ENCODE measurements at places on chromosomes 13 and 19.

DNA sequence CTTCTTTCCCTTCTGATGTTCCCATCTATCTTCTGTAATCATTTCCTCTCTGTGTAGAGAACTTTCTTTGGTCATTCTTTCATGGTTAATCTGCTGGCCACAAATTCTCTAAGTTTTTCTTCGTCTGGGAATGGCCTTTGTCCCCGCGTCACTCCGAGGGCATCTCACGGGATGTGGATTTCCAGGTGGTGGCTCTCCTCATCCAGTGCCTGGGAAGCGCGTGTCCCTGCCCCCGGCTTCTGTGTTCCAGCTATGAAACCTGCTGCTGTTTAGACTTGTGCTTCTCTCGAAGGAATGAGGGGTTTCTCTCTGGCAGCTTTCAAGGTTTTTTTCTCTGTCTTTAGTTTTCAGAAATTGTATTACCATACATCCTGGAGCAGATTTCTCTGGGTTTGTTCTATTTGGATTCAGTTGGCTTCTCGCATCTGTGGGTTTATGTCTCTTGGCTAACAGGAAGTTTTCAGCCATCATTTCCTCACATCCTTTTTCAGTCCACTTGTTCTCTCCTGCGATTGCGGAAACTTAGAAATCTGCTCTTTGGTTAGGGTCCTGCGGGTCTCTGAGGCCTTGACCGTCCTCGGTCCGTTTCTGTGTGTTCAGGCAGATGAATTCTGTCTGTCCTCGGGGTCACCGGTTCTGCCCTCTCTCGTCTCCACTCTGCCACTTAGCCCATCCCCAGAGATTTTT, 36.9 kb upstream of the DCUN1D2 start:
- DNase-seq, result no peak

DNA sequence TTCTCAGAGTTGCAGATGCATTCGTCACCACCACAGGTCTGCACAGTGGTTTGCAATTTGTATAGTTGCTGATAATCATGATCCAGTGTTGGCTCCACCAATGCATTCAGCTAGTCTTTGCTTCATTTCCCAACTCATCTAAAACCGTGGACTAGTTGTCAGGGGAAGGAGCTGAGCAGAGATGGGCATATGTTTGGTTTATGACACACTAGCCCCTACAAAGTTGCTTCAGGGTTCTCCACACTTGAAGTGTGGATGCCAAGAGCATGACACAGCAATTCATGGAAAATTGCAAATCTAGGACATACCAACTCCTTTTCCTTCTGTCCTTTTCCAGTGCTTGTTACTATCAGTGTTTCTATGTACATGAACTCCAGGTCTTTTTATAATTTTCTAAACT, 168.0 kb downstream of the TNFSF13B start:
- DNase-seq, result no peak

DNA sequence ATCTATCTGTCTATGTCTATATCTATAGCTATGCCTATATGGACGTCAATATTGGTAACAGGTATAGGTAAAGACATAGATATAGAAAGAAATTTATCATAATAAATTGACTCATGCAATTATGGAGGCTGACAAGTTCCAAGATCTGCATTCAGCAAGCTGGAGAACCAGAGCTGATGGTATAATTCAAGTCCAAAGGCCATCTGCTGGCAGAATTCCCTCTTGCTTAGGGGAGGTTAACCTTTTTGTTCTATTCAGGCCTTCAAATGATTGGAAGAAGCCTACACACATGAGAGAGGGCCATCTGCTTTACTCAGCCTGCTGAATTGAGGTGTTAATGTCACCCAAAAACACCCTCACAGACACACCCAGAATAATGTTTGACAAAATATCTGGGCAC, 10.8 kb downstream of the RASL11A start:
- DNase-seq, result no peak

DNA sequence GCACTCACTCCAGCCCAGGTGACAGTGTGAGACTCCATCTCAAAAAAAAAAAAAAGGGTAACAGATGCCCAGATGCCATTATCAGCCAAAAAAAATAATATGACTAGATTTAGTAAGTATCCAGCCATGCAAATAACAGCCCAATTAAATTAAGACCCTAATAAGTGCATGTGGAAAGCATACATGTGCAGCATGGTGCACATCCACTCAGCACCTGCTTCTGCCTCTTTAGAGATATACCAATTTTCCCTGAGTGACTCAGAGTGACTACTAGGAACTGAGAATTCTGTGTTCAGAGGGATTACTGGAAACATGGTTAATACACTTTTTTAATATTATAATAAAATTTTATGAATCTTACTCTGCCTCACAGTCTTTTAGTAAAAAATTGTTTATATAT, 29.8 kb upstream of the ZNF675 start:
- no peak for DNase-seq

DNA sequence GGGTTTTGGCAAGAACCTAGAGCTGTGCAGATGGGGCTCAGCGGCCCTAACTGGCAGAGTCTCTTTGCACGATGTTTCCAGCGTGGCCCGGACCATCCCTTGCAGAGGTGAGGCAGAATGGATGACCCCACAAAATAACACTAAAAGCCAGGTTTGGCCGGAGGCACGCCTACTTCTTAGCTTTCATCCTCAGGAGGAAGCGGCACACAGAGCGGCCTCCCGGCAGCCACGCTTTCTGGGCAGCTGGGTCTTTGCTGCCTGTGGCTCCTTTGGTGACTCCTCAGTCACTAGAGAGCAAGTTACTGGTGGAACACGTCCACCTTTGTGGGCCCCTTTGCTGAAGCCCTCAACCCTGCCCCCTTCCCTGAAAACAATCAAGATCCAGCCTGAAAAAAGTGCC, 25.2 kb downstream of the TEX29 start:
- no peak for DNase-seq

DNA sequence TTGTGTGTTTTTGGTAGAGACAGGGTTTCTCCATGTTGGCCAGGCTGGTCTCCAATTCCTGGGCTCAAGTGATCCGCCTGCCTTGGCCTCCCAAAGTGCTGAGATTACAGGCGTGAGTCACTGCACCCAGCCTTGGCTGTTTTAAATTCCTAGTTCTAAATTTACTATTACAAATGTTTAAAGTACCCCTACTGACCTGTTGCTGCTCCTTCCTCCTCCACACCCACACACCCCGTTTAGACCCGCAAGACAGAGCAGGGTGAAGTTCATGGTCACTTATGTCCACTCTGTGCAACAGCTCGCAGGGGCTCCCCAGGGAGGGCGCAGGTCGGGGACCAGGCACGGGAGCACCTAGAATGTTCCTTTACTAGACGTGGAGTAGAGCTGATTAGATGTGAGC, 28.7 kb downstream of the TMEM161A start:
- DNase-seq, result no peak

GRCh38 chr19:44819246-44819832, 10.4 kb downstream of the BCAM start:
- DNase-seq, result no peak

- no peak for DNase-seq
These were observed 89.5 kb downstream of the EFNB2 start for GRCh38 chr13:106445996-106446395.

- DNase-seq, result no peak
These were observed 2.9 kb downstream of the ABCC4 start for GRCh38 chr13:95298169-95298965.

GRCh38 chr19:8143041-8143440, 6.4 kb downstream of the FBN3 start:
- DNase-seq, result no peak

DNA sequence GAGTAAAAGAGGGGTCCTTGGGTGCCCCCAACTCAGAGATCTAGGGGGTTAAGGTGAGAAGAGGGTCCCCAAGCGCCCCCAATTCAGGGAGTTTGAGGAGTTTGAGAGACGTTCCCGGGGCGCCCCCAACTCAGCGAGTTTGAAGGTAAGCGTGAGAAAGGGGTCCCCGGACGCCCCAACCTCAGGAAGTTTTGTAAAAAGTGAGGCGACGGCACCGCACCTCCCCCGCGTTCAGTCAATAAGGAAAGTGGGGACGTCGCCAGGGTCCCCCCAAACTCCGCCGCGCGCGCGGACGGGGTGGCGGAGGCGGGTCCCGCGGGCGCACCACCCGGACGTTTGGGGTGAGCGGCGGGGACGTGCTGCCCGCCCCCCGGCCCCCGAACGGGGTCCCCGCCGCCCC, 353 bp downstream of the RFX2 start:
- no peak for DNase-seq

DNA sequence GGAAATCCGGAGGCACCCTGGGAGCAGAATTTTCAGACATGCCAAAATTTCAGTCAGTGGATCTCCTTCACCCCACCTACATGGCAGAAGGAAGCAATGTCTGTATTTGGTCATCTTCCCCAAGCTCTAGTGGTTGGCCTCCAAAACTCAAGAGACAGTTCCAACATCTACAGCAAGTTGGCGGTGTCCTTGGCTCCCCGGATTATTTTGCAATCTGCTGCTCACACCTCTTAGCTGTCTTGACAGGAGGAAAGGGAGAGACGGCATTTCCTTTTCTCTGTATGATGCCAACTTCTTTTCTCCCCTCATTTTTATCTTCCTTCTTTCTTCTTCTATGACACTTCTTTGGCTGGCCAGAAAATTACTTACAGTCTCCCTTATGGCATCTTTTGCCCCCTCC, 159.9 kb downstream of the SUCLA2 start:
- DNase-seq, result no peak

- no peak for DNase-seq
These were observed 35.7 kb downstream of the TFDP1 start for GRCh38 chr13:113620036-113620796.

DNA sequence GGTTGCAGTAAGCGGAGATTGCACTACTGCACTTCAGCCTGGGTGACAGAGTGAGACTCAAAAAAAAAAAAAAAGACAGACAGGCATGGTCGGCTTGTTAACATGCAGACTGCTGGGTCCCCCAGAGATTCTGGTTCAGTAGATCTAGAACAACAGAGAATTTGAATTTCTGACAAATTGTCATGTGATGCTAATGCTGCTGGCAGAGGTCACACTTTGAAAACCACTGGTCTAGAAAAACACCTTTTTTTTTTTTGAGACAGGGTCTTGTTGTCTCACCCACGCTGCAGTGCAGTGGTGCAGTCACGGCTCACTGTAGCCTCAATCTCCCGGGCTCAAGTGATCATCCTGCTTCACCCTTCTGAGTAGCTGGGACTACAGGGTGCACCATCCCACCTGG, 7.7 kb upstream of the LRFN3 start:
- no peak for DNase-seq

- DNase-seq, result no peak
These were observed 98.3 kb downstream of the ELF1 start for GRCh38 chr13:40920826-40921225.

DNA sequence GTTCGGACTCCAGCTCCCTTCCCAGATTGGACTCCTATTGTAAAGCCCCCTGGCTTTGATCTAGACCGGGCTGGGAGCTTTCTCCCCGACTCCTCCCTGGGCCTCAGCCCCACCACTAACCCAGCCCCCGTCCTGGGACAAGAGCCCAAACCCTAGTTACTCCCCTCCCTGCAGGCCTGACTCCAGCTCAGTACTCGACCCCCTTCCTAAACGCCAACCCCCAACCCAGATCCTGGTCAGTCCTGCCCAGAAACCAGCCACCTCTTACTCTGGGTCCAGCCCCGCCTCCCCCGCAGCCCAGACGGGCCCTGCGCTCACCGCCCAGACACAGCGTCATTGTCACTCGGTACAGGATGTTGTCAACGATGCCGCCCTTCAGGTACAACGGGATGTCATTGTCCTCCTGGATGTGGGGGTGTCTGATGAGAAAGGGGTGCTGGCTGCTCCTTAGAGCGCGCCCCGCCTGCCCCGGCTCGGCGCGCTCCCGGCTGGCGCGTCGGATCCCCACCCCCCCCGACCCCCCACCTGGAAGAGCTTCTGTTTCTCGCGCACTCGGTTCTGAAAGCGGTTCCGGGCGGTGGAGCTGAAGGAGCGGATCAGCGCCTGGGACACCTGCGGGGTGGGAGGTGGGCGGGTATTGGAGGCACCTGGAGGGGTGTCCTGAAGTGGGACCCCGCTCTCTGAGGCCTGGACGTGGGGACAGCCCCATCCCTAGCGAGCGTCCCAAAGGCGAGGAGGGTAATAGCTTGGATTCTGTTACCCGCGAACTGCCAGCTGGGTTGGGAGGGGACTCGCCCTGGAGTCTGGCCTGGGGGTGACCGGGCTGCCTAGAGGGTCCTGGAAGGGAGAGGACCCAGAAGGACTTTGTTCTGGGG, 866 bp downstream of the COX7A1 start:
- DNase-seq, result no peak

GRCh38 chr19:51083181-51083580, 494 bp upstream of the KLK14 start:
- DNase-seq, result no peak

DNA sequence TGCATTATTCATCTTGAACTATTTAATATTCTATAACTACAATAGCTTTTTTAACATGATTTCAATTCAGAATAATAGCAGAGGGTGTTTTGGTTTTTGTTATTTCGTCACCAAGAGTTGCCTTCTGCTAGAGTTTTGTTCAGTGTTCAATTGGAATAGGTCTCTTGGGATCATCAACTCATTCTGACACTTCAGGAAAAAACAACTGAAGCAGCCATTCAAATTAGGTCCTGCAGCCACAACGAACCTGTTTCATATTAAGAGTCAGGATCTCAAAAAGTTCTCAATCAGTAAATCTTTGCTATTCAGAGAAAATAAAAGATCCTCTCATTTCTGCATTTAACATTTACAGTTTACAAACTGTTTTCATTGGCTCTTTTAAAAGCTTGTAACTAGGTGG, 2.4 kb upstream of the CHAMP1 start:
- no peak for DNase-seq

- DNase-seq, result no peak
These were observed 53.5 kb downstream of the PTPRS start for GRCh38 chr19:5287066-5287465.

- DNase-seq, result peak; percentile 24
These were observed 13.9 kb upstream of the CACNG6 start for GRCh38 chr19:53977429-53977990.

- no peak for DNase-seq
These were observed 20.8 kb upstream of the EPHX3 start for GRCh38 chr19:15253061-15253460.

GRCh38 chr13:111184458-111185401, 69.6 kb downstream of the ARHGEF7 start:
- no peak for DNase-seq

GRCh38 chr19:6739390-6739882, at the start of gene TRIP10:
Gene TRIP10 (plus strand): TSS chr19:6739680. CDS start chr19:6739762, 82 bp downstream.
- DNase-seq, result peak; percentile 63

DNA sequence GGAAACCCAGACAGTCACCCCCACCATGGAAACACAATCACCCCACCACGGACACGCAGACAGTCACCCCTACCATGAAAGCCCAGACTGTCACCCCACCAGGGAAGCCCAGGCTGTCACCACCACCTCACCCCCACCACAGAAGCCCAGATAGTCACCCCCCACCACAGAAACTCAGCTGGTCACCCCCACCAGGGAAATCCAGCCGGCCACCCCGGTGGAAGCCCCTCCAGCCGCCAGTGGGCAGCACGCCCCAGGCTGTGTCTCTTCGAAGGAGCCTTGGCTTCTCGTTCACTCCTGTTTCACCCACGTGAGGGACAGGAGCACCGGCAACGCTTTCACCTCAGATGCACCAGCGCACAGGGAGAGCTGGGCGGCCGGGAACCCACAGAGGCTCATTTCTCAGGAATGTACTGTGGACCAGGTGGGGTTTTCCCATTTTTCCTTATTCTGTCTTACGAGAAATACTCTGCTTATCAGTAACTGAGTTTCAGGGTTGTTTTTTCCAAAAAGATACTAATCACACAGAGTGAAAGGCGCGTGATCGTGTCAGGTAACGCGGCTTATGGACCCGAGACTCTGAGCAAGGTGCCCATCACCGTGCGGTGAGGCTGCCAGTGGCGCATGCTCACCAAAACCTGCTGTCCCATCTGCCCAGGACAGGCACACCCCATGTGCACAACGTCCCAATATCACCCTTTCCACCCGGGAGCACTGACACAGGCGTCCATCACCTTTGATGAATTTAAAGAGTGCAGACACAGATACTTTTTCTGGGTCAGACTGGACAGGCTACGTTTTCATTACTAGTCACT, 28.0 kb downstream of the CARS2 start:
- DNase-seq, result no peak

Measured in stimulated activated CD8-positive, alpha-beta memory T cell treated with anti-CD3 and anti-CD28 coated beads, Interleukin-4, amount 100 ng/mL, for 4 hours (primary cell).